ENCODE measurements at places on chromosomes 5 and 9. TPM values are rescaled to one million over a fixed set of nuclear protein-coding genes. Genes with fewer than 3 reads are reported as not detected.

DNA sequence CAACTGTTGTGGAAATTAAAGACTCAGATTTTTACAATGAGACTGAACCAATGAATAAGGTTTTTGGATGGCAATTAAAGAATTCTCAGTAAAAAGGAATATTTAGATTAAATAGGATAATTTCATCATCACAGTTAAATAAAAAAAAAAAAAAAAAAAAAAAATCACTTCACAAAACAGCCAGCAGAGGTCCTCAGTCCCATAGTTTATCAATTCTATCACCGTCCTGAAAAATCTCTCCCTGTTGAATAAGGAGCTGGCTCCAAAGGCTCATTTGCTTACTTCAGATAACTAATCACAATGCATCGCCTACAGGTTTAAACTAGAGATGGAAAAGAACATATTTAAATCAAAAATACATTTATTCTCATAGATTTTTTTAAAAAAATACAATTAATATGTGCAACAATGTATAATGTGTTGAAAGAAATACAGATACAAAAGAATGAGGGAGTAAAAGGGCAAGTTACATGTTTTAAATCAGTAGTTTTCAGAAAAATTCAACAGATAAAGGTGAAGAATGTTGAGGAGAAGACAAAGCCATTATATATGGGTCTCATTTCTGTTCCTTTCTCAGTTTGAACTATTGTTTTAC is 175.8 kb upstream of the CHD1 start:
- DNase-seq = no peak

- no peak for DNase-seq
These were observed 163.9 kb downstream of the ZNF608 start for GRCh38 chr5:124582561-124582840.

DNA sequence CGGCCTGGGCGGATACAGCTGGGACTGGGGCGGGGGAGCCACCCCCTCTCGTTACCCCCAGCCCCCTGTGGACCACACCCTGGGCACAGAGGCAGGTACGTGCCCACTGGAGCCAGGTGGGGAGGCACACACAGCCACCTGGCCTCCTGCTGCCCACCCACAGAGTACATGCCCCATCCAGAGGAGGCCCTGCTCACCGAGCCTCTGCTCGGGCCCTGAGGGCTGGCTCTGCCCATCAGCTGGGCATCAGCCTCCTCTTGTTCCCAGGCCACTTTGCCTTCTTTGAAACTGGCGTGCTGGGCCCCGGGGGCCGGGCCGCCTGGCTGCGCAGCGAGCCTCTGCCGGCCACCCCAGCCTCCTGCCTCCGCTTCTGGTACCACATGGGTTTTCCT is 6.3 kb downstream of the MAMDC4 start:
- no peak for DNase-seq

- no peak for DNase-seq
These were observed 70.4 kb downstream of the SFXN1 start for GRCh38 chr5:175548626-175549311.

- DNase-seq = no peak
These were observed 18.2 kb upstream of the CARD19 start for GRCh38 chr9:93077811-93078210.

DNA sequence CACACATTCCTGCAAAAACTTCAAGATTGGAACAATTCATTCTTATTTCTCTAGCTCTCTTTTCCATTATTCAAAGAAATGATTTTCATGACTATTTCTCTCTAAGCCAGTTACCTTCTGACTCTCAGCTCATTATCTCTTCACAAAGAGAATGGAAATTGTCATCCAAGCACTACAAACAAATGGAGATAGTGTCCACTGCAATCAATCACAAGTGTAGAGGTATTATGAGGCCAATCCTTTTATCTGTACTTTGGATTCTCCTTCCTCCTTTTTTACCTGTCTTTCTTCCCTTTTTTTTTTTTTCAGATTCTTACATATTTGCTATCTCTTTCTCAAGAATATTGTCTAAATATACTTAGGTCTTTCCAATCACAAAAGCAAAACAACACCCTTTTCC is 497.7 kb upstream of the MEF2C start:
- no peak for DNase-seq

DNA sequence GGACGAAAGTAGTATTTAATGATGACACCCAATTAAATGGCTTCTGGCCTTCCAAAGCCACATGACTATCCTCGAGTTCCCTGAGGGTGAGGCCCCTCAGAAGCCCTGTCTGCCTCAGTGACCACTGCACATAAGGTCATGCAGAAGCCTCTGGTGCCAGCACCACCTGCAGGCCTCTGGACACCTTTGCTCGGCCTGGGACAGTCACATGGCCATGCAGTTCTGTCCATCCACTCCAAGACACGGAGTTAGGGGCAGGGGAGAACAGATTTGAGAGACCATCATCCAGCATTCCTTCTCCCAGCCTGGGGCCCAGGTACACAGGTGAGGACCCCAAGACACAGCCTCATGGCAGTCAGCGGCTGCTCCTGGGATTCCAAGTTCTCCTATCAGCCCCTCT is 145.0 kb downstream of the ROR2 start:
- DNase-seq = no peak

DNA sequence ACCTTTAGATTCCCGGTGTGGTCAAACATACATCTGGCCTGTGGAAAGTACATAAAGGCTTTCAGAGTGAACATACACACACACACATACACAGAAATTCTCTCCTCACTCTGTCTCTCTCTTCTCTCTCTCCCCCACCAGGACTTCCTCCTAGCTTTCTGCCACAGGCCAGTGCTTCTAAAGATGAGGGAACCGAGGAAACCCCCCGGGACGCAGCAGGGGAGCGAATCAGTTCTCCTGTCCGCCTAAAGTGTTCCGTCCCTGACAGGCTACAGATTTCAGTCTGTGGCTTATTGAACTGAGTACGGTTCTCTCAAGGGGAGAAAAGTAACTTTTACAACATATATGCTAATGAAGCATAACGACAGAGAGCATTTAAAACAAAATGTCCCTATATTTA is 75.8 kb downstream of the MED27 start:
- no peak for DNase-seq

- DNase-seq = no peak
These were observed 16.0 kb downstream of the CEMIP2 start for GRCh38 chr9:71752352-71752751.

DNA sequence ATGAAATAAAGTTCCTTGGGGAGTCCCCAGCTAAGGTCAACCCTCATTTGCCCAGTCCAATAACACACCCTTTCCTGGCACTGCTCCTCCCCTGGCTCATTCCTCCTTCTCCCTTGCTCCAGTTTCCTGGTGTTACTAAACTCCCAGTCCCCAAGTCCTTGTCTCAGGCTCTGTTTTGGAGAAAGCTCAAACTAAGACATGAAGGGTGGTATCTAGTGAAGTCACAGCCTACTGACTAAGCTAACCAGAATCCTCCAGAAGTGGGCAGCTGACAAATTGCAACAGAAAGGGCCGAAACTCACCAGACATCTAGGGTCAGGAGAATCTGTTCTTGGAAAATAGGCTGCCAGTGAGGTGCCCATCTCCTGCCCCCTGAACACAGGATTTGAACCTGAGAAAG is 118.7 kb upstream of the NEK6 start:
- peak; percentile 38 for DNase-seq

GRCh38 chr5:100731768-100732167 is 171.3 kb downstream of the ST8SIA4 start:
- no peak for DNase-seq

DNA sequence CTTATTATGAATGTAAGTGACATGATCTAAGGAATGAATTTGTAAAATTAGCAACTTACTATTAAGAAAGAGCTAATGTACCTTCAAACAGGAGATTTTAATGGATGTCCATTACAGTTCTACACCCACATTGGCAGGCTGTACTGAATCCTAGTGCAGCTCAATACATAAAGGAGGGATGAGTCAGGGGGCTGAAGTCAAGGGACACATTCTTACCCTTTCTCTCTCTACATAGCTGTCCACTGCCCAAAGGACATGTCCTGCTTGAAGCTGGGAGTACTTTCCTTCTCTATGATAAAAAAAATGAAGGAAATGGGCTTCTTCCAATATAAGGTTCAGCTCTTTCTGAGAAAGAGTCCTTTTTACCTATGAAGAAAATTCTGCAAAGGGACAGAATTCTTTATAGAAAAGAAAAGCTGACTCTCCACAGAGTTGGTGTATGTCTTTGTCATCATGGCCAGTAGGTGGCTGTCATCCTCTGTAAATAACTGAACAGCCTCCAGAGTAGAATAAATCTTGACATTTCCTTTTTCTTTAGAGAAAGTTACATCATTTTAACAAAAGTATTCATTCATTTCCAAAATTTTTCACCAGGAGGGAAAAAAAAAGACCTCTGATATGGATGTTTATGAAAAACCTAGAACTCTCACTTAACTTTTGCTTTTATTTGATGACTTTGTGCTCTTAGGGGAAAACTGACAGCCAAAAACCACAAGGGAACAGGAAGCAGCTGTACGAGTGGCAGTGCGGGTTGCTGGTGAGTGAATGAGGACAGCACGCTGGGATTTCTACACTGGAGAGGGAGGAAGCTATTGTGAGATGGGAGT is 13.1 kb upstream of the IFNA14 start:
- DNase-seq = peak; percentile 24

DNA sequence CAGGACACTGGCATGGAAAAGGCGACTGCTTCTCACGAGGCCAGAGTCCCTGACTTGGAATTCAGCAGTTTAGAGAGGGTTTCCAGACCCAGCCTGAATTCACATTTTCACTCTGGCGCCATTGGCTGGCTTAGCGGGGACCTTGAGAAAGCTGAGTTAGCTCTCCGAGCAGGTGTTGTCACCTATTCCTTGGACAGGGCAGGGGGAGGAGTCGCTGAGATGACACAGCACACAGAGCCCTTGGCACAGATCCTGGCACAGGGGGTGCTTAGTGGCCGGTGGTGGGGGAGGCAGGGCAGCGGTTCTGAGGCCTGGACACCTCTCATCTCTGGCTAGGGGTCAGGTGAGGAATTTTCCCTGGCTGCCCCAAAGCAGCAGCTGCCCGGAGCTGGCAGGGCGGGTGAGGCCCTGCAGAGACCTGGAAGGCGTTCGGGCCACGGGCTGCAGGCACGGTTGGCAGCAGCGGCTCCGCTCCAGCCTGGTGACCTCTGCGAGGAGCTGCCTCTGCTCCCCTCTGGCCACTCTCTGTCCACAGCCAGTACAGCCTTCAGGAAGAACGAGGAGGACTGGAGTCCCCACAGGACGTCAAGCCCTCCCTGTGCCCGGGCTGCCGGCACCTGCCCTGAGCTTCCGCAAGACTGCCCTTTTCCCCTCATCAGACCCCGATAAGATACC is 72.4 kb upstream of the RAPGEF1 start:
- DNase-seq = no peak

DNA sequence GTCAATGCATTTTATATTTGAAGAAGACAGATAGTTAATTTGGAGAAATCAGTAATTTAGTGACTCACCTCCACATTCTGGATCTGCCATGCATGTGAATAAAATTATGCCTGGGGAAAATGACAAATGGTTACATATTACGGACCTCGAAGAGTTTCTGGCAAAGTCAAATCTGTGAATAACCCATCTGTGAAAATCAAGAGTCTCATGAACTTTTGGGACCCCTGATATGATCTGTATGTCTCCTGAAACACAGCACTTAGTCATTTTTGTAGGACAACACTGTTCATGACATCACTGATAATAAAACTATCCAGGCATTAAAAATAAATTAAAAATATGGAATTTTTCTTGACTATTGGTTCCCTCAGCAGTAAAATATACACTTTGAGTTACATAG is 584.5 kb downstream of the TLE4 start:
- DNase-seq = no peak

FOXD4L4 gene
- total RNA-seq = 0.16 TPM

CTXN3 gene
- not detected for total RNA-seq

TNFSF8 gene
- 0.76 TPM for total RNA-seq

FST gene
- 3.4 TPM for total RNA-seq

HTR4 gene
- 0.51 TPM for total RNA-seq

FANCC gene
- 4.8 TPM for total RNA-seq

GRCh38 chr5:126998895-126999570 is 31.3 kb downstream of the MARCHF3 start:
- no peak for DNase-seq

GRCh38 chr5:175867587-175868347 is 3.6 kb upstream of the CPLX2 start:
- DNase-seq = no peak

ST8SIA4 gene
- 1.3 TPM for total RNA-seq

- no peak for DNase-seq
These were observed 69.2 kb upstream of the SHB start for GRCh38 chr9:38138276-38138675.

- DNase-seq = no peak
These were observed 6.8 kb downstream of the PIP5KL1 start for GRCh38 chr9:127923771-127924170.

PCDHAC2 gene
- total RNA-seq = 0.03 TPM

GRCh38 chr5:121430538-121430937 is 421.1 kb upstream of the FTMT start:
- no peak for DNase-seq

GRCh38 chr5:124996023-124996763 is 249.8 kb upstream of the ZNF608 start:
- DNase-seq = no peak

- DNase-seq = no peak
These were observed 21.1 kb upstream of the EEIG1 start for GRCh38 chr9:128001779-128002298.

All from gastrocnemius medialis (tissue), 4 donors.